ENCODE measurements at places on chromosomes 12 and 14. TPM values are rescaled to one million over a fixed set of nuclear protein-coding genes. Genes with fewer than 3 reads are reported as not detected.

GRCh38 chr12:8031872-8032241 lies 659 bp upstream of the FOXJ2 start:
- no peak for DNase-seq

DNA sequence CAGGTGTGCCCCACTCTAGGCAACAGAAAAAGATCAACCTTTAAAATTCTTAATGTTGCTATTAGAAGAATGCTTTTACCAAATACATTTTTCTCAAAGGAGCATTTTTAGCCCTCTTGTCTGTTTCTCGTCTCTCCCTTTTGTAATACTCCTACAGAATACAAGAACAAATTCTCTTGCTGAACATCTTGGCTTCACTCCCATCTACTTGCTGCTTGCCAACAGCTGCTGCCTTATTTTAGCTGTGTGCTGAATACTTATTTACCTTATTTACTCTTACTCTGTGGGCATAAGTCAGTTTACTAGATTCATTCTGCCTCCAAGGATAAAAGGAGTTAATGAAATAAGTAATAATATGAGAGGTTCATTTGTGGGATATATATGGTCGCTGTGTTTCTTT lies 70.8 kb downstream of the POLR3B start:
- DNase-seq: no peak

- no peak for DNase-seq
Measured at GRCh38 chr12:54240971-54241588, 38.8 kb downstream of the CBX5 start.

DNA sequence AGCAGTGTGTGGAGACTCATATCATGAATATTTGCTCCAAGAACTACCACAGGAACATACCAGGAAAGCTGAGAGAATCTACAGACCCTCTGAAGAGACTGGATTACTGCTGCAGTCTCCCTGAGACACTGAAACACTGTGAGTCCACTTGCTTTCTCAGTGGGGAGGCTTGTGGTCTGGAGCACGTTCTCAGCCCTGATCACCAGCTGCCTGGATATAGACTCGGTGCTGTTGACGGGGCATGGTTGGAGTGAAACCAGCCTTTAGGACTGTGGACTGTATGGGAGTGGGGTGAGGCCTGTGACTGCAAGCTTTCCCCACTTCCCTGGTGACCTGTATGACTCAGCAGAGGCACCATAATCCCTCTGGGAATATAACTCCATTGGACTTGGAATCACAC lies 525.8 kb upstream of the FBXO33 start:
- DNase-seq: no peak

GRCh38 chr12:5489017-5489416 lies 57.1 kb downstream of the NTF3 start:
- DNase-seq: no peak

DNA sequence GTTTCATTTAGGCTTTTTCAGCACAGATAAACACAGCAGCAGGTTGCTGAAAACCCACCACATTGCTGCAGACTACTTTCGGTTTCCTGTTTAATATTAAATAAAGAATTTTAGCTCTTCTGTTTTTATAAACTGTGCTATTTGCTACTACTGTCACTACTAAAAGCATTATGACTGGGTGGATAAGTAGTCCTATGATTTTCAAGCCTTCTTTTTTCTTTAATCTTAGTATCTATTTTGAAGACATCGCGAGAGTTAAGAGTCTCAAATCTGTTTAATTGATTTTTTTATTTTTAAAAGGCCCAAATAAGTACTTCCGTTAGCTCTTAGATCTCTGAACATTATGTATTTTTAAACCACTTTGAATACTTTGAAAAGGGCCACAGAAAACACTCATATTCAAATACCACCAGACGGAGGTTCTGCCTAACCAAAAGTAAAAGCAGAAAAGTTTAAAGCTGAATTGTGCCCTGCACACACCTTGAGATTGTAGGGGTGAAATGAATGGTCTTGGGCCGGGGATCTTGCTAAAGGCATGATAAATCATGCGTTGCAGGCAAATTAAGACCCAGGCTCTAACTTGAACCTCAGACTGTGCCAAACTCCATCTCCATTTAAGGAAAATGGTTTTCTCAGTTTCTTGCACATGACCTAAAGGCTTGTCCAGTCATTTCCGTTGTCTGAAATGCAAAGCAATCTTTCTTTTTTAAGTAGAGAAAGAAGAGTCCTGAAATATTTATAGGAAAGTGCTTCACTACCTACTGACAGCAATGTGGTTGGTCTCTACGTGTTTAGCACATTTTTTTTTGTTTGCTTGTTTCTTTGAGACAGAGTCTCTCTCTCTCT lies 13.6 kb upstream of the FOXN3 start:
- DNase-seq: peak; percentile 65

- no peak for DNase-seq
Measured at GRCh38 chr14:104149617-104150135, 11.3 kb downstream of the KIF26A start.

DNA sequence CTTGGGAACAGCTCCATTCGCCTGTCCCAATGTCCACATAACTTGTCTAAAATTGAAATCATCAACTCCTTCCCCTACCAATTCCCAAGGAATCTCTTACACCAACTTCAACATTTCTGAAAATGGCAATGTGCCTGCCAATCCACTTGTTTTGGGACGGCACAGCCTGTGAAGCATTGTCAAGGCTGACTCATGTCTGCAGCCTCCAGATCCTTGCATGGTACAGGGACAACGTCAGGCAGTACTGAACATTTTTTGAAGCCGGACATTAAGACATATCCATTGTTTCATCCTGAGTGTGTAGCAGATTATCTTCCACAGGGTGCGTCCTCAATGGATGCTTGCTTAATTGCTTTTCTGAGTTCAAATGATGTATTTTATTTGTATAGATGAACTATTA lies 794.1 kb downstream of the BCL11B start:
- no peak for DNase-seq

GRCh38 chr12:1474041-1474573 lies 120.3 kb downstream of the FBXL14 start:
- peak; percentile 99 for DNase-seq

DNA sequence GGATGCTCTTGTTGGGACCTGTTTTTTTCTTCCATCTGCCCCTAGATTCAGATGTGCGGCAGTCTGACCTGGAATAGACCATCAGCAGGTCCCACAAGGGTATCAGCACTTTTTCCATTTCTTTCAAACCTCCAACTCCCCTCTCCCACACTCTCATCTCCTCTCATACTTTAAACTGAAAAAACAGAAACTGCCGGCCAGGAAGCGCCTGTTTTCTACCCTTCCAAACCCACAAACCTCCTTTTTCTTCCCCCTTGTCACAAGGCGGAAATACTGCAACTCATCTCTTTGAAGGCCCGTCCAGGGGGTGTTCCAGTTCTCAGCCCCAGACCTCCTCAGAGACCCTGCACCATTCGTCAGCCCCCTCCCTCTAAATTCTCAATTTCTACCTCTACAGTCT lies 62.5 kb upstream of the FKBP4 start:
- no peak for DNase-seq

GRCh38 chr12:25278269-25278668 lies 27.5 kb upstream of the KRAS start:
- no peak for DNase-seq

DNA sequence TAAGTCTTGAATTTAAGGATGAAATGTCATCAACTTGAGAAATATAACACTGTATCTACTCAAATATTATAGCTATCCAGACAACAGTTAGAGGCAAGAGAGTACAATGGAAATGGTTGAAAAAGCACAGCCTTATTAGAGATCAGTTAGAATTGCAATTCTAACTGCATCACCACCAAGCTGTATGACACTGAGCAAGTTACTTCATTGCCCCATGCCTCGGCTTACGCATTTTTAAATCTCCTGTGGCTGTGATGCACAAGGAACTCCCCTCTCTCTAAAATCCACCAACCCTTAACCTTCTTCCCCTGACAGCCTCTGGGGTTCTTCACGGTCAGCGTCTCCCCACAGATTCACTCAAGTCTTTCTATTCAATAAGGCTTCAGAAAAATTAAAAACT lies 75.1 kb downstream of the MED13L start:
- DNase-seq: no peak

- DNase-seq: no peak
Measured at GRCh38 chr12:114981036-114981435, 297.1 kb upstream of the TBX3 start.

- DNase-seq: no peak
Measured at GRCh38 chr14:50410071-50410470, 13.4 kb upstream of the CDKL1 start.

GRCh38 chr12:105968025-105968424 lies 170.7 kb downstream of the NUAK1 start:
- no peak for DNase-seq

DNA sequence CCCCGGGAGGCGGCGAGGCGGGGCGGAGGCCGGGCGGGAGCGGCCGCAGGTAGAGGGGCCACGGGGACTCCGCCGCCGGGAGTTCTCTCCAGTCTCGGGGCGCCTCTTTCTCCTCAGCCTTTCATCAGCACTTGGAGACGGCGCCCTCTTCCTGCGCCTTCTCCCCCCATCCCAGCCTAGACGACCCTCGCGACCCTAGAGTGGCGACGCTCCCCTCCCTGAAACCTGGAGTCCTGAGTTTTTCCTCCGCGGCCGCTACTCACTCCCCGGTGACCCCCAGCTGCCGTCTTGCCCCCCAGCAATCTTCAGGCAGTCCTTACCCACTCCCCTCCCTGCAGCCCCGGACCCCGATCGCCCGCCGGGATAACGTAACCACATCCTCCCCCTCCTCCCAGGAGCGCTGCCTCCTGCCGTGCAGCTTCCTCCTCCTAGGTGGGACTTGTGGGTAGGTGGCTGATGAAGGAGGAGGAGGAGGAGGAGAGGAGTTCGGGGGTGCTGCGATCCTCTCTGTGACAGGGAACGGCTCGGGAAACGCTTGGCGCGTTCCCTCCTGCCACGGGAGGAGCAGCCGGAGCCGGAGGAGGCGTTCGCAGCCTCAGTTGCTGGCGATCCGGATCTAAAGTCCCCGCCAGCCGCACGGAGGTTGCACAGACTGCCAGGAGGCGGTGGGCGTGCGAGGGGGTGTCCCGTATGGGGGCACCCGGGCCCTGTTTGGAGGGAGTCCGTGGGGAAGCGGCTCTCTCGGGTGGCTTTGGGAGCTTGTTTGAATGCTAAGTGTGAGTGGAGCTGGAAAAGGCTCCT lies 891 bp downstream of the PLEKHA5 start:
- peak; percentile 22 for DNase-seq

DNA sequence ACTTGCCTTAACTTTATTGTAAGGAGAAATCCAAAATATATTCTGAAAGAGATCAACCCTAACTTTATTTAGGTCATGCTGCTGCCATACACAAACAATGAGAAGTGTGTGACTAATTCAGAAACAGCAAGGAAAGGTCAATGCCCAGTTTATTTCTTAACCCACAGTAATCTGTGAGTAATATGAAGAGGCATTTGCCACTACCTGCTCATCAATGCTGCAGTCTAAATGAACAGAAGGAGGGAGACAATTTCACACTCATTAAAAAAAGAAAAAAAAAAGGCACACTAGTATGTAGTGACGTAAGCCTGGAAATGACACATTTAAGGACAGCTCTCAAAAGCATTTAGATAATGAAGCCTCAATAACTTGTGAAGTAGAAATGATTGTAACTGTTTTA lies 90.5 kb upstream of the FOXN3 start:
- peak; percentile 72 for DNase-seq

DNA sequence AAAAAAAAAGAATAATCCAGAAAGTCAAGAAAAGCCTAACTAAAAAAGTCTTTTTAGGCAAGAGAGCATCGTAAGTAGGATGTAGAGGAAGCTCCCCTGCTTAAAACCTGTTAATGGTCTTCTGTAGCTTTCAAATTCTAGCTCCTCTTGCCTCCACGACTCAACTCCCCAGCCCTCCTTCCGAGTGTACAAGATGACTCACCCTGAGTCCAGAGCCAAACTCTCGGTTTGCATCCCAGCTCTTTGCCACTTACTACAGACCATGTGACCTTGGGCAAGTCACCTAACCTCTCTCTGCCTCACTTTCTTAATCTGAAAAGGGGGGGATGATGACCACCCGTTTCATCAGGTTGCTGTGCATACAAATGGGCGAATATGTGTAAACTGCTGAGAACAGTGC lies 460.4 kb downstream of the DPF3 start:
- DNase-seq: peak; percentile 54

The SP1 gene
- total RNA-seq: 29.3 TPM

The SIX4 gene
- total RNA-seq: 4.1 TPM

The RHOJ gene
- 0.12 TPM for total RNA-seq

The SLC5A8 gene
- total RNA-seq: not detected

The KCNH5 gene
- total RNA-seq: under 0.01 TPM

The PLEKHD1 gene
- total RNA-seq: not detected

The AGAP2 gene
- 0.72 TPM for total RNA-seq

The PLD4 gene
- total RNA-seq: not detected

The OVCH1 gene
- not detected for total RNA-seq

The CD4 gene
- total RNA-seq: 5.4 TPM

The SRRM4 gene
- total RNA-seq: not detected

The SOAT2 gene
- not detected for total RNA-seq

The FGF23 gene
- total RNA-seq: not detected

Measured in RPMI7951 (cell line).